ENCODE measurements at places on chromosomes 2 and 18.

DNA sequence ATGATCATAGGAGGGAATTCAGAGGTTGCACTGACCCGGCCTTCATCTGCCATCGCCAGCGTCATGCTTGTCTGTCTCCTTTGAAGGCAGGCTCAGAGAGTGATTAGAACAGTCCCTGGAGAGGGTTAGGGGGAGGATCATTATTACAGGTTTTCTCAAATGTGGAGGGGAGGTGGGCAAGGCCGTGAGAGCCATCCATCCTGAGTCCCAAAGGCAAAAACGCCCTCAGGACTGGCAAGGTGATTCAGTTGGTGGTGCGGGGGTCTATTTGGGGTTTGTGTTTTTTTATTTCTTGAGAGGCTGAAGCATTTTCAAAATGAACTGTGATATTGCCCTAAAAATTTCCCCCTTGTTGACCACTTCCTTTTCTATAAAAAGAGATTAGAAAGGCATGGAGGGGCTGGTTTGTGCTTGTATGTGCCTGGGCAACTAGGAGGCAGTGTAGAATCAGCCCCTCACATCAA is 39.3 kb upstream of the GYPC start:
- no peak for DNase-seq

- DNase-seq, result no peak
These were observed 133.1 kb downstream of the GCA start for GRCh38 chr2:162477011-162477410.

DNA sequence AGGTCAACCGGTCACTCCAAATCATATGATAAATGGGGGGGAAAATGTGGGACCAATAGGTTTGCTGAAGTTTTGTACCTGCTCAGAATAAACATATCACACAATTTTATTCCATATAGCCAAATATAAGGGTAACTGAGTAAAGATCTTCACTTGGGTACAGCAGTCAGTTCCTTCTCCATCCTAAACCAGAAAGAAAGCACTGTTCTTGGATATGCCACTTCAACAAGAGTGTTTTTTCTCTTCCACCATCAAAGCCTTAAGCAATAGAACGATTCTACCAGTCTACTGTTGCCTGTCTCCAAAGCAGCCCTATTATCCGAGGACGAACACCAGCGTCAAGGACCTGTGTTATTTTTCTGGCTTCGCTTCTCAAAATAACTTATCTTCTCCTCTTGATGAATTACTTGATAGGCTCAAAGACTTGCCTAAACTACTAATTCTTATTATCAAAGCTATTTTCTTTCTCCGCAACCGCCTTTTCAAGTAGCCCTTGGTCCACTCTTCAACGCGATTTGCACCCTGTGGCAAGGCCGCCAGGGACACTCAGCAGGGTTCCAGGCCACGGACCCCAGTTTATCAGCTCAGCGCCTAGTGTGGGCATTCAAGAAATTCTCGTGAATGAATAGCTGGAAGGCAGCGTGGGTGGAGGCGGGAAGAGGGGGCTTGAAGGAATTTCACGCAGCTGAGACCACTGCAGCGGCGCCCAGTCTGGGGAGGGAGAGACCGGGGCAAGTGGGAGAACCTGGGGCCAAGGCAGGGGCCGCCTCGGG is 646 bp downstream of the ALS2 start:
- no peak for DNase-seq

DNA sequence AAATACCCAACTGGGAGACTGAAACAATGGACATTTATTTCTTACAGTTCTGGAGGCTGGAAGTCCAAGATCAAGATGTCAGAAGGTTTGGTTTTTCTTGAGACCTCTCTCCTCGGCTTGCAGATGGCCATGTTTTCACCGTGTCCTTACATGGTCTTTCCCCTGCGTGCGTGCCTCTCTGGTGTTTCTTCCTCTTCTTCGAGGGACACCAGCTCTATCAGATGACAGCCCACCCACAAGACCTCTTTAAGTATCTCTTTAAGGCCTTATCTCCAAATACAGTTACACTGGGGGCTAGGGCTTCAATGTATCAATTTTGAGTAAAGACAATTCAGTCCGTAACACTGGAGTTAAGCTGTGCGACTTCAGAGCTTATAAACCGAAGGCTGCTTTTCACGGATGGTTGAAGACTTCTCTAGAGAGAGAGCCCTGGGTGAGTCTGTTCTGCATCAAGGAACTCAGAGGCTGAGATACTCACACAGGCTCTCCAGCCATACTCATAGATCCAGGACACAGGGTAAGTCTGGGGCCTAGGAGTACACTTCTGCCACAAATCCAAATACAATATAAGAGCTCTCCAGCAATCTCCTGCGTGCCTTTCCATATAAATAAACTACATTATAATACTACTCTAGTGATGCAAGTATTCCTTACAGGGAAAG is 339.9 kb upstream of the PKDCC start:
- no peak for DNase-seq

DNA sequence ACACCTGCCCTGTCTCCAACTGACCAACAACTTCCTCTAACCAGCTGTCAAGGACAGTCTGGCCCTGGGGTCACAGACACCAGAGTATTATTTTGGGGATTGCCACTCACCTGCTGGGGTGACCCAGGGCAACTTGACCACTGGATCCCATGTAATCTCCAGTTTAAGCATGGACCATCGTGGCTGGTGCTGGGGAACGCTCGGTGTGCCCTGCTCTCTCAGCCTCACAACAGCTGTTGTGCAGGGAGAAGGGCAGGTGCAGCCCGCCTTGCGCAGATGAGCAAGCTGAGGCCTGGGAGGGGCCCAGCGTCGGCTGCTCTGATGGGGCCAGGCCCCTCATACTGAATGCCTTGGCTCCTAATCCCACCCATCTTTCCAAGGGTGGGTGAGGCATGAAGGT is 21.0 kb upstream of the INHBB start:
- DNase-seq, result no peak

DNA sequence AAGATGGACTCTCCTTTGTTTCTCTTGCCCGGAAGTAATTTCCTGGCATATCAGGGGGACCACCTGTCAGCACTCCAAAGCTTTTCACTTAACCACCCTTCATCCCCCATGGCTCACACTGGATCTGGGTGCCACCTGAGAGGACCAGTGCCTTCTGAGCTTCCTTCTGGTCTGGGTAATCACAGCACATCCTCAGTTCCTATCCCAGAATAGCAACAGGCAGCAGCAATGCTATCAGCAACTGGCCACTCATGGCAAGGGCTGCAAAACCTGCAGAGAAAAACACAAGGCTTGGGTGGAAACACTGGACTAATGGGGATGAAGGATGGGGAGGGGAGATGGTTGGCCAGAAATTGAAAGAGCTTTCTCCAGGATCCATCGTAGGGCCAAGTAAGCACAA is 59.9 kb upstream of the STPG4 start:
- no peak for DNase-seq

DNA sequence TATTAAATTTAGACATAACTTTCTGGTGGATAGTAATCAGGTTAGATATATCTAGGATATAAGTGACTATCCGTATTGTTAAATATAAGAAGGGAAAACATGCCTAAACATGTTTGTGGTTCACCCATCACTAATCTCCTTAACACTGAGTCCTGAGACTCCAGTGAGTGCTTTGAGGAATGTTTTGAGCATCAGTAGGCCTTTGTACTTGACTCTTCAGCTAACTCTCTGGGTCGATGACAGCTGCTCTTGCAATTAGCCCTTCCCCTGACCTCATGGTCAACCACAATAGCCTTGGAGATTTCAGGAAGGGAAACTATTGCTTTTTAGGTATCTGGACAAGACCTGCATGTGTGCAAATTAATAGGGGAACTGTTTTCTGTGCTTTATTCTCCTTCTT is 716.8 kb downstream of the EPHA4 start:
- DNase-seq, result no peak

GRCh38 chr18:63736876-63737275 is 34.1 kb downstream of the SERPINB11 start:
- DNase-seq, result no peak

DNA sequence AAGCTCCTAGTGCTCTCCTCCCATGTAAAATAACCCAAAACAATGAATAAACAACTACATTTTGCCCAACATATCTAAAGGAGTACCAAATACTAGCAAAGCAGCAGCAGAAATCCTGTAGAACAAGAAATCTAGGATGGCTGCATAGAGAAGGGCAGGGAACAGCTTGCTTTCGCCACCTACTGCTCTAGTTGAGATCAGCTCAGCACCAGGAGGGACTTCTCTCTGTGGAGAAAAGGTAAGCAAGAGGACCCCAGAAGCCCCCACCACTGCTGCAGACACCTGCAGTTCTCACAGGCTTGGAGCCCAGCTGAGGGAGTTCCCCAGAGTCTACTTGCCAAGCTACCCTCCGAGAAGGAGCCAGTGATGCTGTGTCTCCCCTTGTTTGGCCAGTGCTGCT is 243.0 kb upstream of the CHST9 start:
- DNase-seq, result no peak

- DNase-seq, result no peak
These were observed 1.2 kb upstream of the MRO start for GRCh38 chr18:50820901-50821520.

DNA sequence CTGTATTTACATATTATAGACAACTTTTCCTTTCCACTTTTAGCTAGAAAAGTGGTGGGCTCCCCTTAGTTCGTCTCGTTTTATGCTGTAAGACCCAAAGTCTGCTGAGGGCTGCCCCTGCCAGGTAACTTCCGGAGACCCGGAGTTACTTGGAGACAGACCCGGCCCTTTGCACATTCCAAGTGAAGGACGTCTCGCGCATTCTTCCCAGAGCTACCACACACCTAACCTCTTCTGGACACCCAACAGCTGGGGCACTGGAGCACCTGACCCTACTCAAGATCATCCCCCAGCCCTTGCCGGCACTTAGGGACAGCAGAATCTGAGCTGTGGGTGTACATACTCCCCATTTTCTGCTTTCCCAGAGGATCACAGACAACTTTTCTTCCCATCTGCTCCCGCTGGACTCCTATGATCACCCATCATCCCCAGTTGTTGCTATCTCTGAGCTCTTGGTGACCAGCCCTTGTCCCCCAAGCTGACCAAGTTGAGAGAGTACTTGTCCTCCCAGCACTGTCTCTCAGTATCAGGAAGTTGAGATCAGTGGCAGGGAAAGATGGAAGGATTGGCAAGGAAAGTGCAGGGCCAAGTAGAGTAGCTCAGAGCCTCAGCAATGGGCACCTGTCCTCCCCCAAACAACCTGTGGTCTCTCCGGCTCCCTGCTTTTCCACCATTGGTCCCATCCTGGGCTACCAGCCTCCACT is 8.4 kb upstream of the SATB2 start:
- DNase-seq, result no peak

DNA sequence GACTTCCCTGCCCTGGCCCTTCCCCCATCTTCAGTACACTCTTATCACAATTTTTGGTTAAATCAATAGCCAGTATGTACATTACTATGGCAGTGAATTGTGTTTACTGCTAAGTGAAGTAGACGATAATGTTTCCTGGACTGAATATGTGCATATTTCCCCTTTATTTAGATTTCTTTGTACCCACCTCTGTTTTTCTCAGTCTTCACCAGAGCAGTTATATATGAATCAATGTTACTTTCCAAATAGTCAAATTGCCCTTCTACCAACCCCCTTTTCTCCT is 97.1 kb upstream of the HS6ST1 start:
- no peak for DNase-seq

- DNase-seq, result no peak
These were observed 2.6 kb upstream of the BCL2 start for GRCh38 chr18:63322206-63322605.

DNA sequence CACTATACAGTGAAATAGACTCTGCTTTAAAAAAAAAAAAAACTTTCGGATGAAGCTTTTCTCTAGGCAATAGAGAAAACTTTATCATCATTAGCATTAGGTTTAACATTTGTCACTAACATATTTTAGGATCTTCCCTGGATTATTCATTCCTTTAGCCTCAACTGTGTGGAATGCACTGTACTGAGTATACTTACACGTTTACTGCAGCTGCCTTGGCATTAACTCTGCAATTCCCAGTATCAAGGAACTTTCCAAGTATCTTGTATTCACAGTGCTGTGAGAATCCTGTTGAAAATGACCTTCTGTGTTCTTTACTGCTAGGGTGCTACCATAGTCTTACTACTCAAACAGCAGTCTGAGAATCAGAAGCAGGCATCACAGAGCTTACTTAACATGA is 328.2 kb upstream of the COL3A1 start:
- no peak for DNase-seq

DNA sequence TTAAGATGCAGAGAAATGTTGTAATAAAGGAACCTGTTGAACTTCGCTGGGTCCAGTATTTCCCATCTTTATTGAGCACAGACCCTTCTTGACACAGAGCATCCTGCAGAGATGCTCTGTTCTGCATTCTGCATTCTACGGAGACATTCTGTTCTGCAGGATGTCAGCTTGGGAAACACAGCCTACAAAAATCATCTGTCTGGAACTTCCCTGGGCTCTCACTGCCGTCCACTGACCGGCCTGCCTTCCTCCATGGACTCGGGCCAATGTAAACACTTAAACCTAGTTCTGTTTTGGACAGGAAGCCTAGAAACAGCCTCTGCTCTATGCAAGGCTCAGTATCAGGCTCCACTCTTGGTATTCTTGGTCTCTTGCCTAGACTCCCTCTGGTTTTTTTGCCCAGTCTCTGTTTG is 90.0 kb upstream of the PPP1CB start:
- no peak for DNase-seq

GRCh38 chr2:110871637-110872036 is 139.3 kb downstream of the ACOXL start:
- no peak for DNase-seq

DNA sequence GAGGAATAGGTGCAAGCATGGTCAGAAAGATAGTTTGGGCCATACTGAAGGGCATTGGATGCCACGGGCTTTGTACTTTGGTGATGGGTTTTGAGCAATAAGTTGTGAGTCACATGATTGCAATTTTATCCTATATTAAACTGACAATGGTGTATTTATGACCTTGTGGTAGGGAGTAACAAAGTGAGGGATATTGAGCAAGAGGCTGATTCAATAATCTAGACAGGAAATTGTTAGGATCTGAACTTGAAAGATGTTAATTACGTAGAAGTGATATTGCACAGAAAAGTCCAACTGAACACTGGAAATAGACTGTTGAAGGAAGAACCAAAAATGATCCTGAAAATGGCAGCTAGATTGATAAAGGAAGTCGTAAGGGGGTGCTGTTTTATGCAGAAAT is 46.6 kb upstream of the TCF4 start:
- DNase-seq, result no peak

DNA sequence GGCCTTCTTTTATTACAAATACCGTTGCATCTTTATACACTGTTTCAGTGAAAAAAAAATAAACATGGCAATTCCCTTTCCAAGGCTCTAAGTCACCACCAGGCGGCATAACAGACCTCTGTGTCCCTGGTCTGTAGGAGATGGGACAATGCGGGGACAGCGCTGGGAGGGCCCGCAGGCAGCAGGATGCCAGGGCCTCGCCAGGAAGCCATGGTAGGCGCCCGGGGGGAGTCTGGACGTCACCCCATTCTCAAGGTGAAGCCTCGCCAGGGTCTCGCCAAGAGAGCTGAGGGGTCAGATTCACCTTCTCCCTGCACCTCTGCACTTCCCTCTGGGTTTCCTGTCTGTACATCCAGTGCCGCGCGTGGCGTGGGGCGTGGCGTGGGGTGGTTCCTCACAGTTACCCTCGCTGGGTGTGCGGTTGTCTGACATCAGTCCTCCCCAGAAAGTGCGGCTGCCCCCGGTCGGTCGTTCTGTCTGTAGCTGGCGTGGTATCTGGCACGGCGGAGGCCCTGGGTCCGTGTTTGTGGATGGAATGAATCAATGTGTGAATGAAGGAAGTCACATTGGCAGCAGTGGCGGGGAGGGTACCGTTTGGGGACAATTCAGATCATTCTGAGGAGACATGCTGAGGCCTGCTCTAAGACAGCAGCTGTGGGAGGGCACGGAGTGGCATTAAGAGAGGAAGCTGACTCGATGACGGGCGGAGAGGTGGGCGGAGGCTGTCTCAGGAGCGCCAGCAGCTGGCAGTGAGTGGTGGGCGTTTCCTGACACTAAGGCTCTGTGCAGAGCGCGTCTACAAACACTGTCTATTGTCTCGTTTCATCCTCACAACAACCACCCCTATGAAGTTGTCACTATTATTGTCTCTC is 46.0 kb downstream of the LRRFIP1 start:
- DNase-seq, result peak; percentile 73
